Activated CD8-positive, alpha-beta memory T cell treated with anti-CD3 and anti-CD28 coated beads for 4 hours (primary cell): ENCODE measurements at places on chromosomes 2 and 18.

DNA sequence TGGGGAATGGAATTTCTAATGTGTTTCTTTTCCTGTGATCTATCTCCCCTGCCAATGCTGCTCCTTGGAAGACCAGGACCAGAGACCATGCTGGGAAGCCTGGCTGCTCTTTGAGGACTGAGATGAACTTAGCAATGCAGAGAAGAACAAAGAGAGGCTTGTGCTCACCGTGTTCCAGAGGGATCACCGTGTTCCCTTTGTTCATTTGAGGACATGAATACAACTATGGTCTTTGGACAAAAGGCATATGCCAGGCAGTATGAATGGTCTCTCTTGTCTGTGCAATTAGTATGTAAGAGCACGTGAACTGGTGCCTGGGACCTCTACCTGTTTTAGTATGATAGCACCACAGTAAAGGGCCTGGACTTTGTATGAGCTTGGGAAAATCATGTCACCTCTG lies 139.9 kb downstream of the TDRD15 start:
- no peak for DNase-seq

GRCh38 chr2:20585710-20586594 lies 64.9 kb downstream of the HS1BP3 start:
- no peak for DNase-seq

DNA sequence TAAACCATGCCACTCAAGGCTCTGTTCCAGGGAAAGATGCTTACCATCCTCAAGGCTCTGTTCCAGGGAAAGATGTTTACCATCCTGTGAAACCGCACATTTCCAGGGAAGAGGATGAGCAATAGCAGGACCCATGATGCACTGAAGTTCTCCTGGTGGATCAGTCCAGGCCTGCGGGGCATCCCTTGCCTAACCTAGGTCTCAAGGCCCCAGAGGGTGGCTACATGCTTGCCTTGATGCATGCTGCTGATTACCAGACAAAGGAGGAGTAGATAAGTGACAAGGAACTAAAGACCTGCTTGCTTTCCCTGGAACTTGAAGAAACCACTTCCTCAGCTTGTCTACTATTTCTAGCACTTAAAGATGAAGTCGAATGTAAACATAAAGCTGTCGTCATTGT lies 111.0 kb upstream of the LINC00305 start:
- no peak for DNase-seq

- no peak for DNase-seq
Observed at GRCh38 chr2:224407241-224407701, 5.4 kb upstream of the FAM124B start.

DNA sequence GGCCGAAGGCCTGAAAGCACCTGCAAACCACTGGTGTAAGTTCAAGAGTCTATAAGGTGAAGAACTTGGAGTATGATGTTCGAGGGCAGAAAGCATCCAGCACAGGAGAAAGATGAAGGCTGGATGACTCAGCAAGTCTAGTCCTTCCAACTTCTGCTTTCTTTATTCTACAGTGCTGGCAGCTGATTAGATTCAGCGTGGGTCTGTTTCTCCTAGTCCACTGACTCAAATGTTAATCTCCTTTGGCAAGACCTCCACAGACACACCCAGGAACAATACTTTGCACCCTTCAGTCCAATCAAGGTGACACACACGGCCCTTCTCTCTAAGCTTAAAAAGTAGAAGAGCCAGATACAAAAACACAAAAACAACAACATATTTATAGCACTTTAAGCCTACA lies 43.4 kb downstream of the NMS start:
- no peak for DNase-seq

DNA sequence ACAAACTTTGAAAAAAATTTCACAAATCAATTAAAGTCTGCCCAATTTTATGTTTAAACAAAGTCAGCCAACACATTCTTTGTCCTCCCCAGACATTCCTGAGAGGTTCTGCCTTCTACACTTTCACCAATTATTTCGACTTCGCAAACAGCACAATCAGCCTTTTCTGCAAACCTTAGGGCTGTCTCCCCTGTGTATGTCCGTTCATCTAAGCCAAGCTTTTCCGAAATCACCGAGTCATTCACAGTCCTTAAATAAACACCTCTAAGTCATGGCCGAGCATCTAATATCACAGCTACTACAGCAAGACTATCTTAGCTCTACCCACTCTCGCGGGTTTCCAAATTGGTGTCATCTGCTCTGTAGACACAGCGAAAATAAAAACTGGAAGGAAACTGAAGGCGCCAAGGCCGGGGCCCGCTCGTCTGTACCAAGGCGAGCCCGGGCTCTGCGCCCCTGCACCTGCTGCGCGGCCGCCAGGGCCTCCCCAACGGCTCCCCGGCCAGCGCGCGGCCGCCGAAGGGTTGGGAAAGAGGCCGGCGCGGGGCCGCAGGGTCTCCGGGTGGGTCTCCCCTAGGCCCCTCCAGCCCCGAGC lies 730 bp downstream of the ODC1 start:
- DNase-seq = peak; percentile 18

DNA sequence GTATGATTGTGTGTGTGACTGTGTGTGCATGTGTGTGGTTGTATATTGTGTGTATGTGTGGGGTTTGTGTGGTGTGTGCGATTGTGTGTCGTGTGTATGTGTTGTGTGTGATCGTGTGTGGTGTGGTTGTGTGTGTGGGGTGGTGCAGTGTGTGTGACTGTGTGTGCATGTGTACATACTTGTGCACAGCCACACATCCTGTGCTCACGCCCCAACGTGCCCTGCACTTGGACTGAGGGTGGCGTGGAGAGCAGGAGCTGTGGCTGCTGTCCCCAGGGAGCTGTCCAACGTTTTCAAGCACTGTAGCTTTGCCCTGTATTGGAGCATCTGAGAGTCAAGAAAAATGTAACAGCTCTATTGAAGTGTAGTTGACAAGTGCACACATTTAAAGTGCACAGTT lies 243.2 kb upstream of the HDAC4 start:
- DNase-seq = no peak

- DNase-seq = no peak
Observed at GRCh38 chr2:200399636-200400035, 93.1 kb downstream of the SPATS2L start.

- DNase-seq = no peak
Observed at GRCh38 chr18:39025531-39025930, 1459.9 kb upstream of the CELF4 start.

DNA sequence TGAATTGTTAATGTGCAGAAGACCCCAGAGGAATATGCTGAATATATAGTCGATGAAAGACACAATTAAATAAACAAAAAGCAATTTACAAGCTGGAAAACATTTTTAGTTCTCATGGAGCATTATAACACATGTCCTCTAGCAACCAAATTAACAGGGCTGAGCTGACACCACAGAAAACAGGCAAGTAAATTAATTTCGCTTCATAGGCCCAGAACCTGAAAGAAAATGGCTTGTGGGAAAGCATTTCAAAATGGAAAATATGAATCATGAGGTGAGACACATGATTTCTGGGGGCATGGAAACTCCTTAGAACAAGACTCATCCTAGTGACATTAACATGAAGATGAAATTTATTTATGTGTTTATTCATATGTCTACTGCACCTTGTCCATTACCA lies 25.0 kb upstream of the RNF152 start:
- DNase-seq = no peak

DNA sequence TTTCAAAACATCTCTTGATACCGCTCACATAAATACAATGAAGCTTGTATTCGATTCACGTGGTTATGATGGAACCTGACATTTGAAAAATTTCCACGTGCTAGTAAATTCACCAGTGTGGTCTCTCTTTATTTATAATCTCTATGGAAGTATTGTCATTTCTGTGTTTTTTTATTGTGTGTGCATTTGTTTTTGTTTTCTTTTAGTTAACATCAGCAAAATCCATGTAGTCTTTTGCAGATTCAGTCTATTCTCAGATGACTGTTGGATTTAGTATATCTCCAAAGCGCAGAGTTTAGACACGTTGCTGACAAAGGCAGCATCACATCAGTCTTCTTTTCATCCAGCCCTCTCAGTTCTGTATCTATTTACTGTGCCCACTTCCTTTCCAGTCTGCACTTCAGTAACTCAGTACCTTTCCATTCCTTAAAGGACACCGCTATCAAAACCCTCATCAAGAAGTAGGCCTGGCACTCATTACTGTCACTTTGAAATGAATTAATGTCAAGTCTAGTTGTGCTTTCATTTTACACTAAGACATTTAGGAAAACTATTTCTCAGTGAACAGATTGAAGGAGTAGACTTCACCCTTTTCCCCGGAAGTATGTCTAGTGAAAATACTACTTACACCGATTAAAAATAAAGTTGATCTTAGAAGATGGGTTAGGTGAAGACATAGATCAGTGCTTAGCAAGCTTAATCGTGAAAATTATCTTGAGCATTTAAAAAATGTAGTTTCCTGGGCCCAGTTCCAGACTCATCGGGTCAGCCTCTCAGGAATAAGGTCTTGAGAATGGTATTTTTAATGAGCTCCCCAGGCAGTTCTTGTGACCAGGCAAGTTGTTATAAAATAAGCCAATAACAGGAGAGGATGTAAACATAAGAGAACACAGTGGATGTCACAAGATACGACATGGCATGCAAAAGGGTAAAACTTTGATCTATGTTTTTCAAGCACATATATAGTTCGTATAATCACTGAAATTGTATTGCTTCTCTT lies 506.8 kb upstream of the ZEB2 start:
- DNase-seq = no peak

- DNase-seq = no peak
Observed at GRCh38 chr18:70349316-70349715, 60.5 kb downstream of the SOCS6 start.

GRCh38 chr2:129797489-129798300 lies 181.8 kb upstream of the RAB6C start:
- DNase-seq = no peak

- no peak for DNase-seq
Observed at GRCh38 chr2:5538772-5539171, 153.4 kb upstream of the SOX11 start.

GRCh38 chr2:138155304-138155703 lies 191.0 kb downstream of the HNMT start:
- DNase-seq = no peak

DNA sequence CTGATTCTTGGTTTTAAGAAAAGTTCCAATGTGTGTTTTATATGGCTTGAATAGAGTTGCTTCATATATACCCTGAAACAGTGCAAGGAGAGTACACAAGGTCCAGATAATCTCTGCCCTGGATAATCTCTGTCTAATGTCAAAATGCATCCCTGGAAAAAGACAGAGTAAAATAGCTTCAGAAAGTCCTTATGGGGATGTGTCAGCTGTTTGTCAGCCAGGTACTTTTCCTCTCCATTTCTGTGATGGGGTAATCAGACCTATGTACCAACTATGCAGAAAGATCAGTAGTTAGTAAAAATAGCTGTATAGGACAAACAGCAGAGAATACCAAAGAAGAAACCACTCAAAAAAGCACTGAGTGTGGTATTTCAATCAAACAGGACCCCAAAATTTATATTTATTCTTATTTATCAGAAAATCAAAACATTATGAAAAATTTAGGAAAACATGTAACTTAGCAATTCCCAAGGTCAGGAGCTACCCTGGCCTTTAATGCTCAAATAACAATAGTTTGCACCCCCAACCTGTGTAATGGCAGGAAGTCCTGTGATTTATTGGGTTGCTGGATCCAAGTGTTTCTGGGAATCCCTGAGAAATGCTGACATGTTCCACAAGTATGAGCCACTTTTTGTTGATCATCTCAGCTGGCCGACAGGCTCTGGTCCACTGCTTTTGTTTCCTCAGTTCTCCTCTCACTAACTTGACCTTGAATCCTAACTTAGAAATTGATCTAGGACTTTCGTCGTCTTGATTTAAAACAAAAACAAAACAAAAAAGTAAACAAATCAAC lies 69.6 kb downstream of the MDH1 start:
- no peak for DNase-seq

GRCh38 chr2:126657148-126657635 lies 1.2 kb downstream of the GYPC start:
- no peak for DNase-seq

GRCh38 chr18:11288401-11288800 lies 139.0 kb upstream of the PIEZO2 start:
- DNase-seq = no peak

- no peak for DNase-seq
Observed at GRCh38 chr2:120111193-120111592, 98.3 kb downstream of the EPB41L5 start.

DNA sequence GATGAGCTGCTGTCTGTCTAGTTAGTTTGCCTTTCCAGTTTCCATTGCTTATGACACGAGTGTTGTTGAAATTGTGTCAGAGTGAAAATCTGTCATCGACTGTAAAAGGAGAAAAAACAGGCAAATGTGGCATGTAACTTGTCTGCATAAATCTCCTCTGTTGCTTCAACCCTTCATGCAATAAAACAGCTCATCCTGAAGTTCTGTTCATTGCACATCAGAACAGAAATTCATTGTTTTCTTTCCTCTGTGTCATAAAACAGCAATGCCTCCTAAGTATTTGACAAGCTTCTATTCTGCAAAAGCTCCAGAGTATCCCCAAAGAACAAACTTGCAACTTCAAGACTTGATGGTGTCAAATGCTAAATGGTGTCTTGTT lies 432.1 kb downstream of the MEIS1 start:
- no peak for DNase-seq

- no peak for DNase-seq
Observed at GRCh38 chr2:45648636-45649035, 2.8 kb upstream of the PRKCE start.

DNA sequence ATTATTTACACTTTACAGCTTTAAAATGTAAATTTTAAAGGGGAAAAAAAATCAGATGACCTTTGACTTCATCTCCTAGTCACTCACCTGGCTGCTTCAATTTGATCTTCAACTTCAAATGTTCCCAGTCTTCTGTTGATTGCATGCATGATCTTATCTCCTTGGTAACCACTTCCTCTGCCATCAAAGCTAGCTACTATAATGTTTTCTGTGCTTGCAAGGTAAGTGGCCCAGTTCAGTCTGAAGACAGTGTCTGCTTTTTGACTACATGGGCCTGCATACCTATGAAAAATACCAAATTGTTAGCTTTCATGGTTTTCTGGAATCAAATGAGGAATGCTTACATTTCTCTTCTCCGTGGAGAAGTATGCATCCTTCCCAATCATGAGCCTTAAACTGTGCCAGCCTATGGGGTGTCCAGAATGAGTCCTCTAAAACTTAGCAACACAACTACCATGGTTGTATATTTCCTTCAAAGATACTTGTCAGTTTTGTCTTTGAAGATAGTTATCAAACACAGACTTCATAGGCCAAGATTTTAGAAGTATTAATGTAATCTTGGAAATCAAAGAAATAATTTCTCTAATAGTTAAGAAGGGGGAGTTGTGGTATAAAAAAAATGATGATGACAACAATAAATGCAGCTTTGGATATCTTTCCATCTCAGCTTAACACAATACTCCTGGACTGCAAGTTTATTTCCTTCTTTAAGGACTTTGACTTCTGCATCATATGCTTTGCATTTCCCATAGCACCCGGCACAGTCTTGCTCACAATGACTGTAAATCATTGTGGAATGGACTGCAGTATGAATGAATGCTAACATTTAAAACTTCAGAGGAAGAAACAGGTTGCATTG lies 62.1 kb downstream of the DPP4 start:
- no peak for DNase-seq

- no peak for DNase-seq
Observed at GRCh38 chr2:80560326-80560725, 255.8 kb upstream of the LRRTM1 start.

GRCh38 chr2:86035376-86035882 lies 70.3 kb downstream of the POLR1A start:
- no peak for DNase-seq

- DNase-seq = no peak
Observed at GRCh38 chr2:147356157-147356556, 488.7 kb upstream of the ACVR2A start.
